ENCODE measurements at places on chromosomes 13 and 19. TPM values are rescaled to one million over a fixed set of nuclear protein-coding genes. Genes with fewer than 3 reads are reported as not detected.

The ACP4 gene
- not detected for total RNA-seq

The FCHO1 gene
- 5.5 TPM for total RNA-seq

The TPTE2 gene
- not detected for total RNA-seq

The SPTBN4 gene
- 0.27 TPM for total RNA-seq

The TGFB1 gene
- total RNA-seq, result 15.3 TPM

The INSL3 gene
- not detected for total RNA-seq

The STOML3 gene
- total RNA-seq, result 0.13 TPM

The RNF17 gene
- 0.37 TPM for total RNA-seq

The GPR12 gene
- not detected for total RNA-seq

The ZNF563 gene
- 1.4 TPM for total RNA-seq

The PCDH17 gene
- total RNA-seq, result 8.1 TPM

The PNMA8B gene
- 0.04 TPM for total RNA-seq

The LILRA6 gene
- total RNA-seq, result not detected

The ZNF525 gene
- 5.3 TPM for total RNA-seq

The RGCC gene
- total RNA-seq, result 0.58 TPM

The MISP3 gene
- total RNA-seq, result 0.82 TPM

The SLC25A15 gene
- total RNA-seq, result 28.7 TPM

The ZNF227 gene
- 25.0 TPM for total RNA-seq

The GIPR gene
- total RNA-seq, result 1.2 TPM

Measured in A375 (cell line).